ENCODE measurements at places on chromosomes 6 and 20.

DNA sequence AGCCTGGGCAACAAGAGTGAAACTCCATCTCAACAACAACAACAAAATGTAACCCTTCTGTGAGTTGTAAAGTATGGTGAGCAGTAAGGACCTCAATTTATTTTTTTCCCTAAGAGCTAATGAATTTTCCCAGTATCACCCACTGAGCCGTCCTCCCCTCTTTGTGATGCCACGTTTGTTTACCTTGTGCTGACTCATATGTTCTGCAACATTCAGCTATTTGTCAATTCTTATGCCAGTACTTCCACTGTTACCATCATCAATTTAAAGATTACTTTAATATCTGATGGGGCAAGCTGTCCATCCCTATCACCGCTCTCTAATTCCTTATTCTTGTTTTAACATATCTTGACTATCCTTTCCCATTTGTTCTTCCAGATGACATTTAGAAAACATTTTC is 37.5 kb downstream of the MAK start:
- no peak for DNase-seq

- DNase-seq = peak; percentile 85
Observed at GRCh38 chr20:38764567-38765318, 16.5 kb downstream of the ACTR5 start.

DNA sequence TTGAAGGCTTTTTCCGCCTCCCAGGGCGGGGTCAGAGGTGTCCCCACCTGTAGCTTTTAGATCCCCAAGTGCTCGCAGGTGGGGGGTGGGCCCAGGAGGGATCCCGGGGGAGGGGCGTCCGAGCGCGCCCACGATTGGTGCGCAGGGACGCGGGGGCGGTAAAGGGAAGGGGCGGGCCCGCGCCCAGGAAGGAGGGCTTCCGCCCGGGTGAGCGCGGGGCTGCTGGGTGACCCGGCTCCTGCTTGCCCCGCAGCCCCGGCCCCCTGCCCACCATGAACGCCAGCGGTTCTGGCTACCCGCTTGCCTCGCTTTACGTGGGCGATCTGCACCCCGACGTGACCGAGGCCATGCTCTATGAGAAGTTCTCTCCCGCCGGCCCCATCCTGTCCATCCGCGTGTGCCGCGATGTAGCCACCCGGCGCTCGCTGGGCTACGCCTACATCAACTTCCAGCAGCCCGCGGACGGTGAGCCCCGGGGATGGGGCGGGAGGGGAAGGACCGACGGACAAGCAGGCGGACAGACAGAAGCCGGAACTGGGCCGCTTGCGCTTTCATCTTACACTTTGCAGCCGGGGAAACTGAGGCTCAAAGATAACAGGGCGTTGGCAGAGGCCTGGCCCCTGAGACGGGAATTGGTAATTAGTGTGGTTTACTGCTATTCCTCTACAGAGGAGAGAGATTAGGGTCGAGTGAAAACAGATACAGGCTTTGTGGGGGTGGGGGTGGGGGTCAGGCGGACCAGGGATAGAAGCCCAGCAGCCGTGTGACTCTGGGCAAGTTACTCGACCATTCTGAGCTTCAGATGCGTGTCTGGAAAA is at the start of gene PABPC1L:
Gene PABPC1L, plus strand, starts transcription at position 189 of the 818 bp plus-strand sequence. Its CDS starts 84 bp downstream, at position 273.
- peak; percentile 34 for DNase-seq

DNA sequence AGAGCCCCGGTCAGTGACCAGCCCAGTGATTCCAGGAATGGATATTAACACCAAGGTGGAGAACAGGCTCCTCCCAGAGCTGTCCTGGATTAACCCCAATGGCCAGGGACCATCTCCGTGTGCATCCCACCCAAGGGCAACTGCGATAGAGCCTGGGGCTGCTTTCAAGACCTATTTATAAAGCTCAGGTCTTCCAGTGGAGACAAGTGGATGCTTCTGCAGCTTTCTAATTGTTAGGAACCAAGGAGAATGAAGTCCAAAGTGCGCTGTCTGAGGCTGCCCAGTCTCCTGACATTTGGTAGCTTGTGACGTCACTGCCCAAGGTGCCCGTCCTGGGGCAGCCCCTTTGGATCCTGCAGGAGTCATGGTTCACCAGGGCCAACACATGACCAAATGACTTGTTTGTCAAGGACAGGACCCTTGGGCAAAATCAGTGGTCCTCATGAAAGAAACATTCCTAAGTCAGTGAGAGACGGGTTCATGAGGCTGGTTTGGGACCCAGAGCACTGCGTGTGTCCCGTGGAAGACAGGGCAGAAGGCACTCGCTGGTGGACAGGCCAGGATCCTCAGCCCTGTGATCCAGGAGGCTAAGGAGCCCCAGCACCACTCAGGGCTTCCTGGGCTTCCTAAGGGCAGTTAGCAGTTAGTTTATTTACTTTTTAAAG is 174.9 kb downstream of the ANKRD60 start:
- DNase-seq = no peak

- DNase-seq = peak; percentile 42
Observed at GRCh38 chr20:5195655-5196054, 68.8 kb downstream of the CDS2 start.

DNA sequence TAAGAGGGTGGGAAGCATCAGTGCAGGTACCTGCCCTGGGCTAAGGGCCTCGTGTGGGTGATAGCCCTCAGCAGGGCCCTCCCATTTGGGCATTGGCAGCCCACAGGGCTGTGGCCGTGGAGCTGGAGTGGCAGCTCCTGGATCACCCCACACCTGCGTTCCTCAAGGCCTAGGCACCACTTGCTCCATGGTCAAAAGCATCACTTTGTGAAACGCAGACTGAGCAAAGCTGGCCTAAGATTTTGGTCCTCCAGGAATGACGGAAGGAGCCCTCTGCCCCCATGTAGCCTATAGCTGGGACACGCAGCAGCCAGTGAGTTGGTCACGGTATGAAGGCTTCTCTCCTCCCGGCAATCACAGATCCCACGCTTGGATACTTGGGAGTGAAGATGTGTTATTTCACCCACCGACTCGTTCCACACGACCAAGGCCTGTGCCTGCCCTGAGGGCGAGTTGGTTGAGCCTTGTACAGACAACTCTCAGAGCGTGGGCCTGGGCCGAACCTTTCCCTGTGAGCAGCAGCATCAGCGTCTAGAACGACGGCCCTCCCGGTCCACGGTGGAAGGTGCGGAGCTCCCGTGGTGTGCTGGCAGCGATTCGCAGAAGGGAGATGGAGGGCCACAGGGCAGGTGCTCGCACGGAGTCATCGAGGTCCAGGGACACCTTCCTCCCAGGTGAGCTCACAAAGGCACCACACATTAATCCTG is 39.7 kb downstream of the THBS2 start:
- no peak for DNase-seq

GRCh38 chr20:53942973-53943372 is 127.4 kb downstream of the BCAS1 start:
- no peak for DNase-seq

- DNase-seq = no peak
Observed at GRCh38 chr20:46831633-46832011, 63.0 kb upstream of the EYA2 start.

DNA sequence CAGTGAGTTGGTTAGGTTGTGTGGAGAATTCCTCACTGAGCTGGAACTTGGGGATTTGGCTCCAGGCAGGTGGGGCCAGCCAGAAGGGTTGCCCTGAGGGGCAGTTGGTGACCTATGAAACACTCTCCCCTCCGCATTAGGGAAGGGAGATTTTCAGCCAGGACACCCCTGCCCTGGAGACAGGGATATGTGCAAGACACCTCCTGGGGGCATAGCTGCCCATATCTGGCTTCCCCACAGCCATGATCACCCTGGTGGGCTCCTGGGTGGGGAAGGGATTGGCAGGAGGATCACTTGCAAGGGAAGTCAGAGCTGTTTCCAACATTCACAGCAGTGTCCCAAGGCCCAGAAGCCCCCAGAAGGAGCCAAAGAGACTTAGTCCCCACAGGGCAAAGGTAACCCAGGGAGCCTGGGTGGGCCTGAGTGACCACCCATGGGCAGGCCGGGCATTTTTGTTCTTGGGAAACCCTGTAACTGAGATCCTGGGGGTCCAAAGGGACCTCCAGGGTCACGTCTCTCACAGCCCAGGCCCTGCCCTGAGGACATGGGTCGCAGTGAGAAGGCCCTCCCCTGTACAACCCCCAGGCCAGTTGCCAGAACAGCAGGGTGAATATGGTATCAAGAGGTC is 145.8 kb downstream of the MRPL14 start:
- DNase-seq = no peak

DNA sequence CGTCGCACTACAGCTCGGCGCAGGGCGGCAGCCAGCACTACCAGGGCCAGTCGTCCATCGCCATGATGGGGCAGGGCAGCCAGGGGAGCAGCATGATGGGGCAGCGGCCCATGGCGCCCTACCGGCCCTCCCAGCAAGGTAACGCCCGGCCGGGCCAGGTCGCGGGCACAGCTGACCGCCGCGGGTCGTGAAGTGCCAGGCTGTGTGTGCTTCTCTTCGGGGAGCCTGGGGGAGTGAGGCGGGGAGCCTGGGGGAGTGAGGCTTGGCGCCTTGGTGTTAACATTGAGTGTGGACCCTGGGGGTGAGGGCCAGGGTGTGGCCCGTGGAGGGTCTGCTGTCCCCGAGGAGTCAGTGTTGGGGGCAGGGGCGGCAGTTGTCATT is 19.4 kb upstream of the MTG2 start:
- no peak for DNase-seq

- DNase-seq = no peak
Observed at GRCh38 chr6:38453861-38454260, 185.9 kb downstream of the BTBD9 start.

GRCh38 chr6:91580635-91581034 is 993.8 kb upstream of the MAP3K7 start:
- no peak for DNase-seq

- DNase-seq = no peak
Observed at GRCh38 chr20:45578231-45578630, 853 bp downstream of the WFDC8 start.

DNA sequence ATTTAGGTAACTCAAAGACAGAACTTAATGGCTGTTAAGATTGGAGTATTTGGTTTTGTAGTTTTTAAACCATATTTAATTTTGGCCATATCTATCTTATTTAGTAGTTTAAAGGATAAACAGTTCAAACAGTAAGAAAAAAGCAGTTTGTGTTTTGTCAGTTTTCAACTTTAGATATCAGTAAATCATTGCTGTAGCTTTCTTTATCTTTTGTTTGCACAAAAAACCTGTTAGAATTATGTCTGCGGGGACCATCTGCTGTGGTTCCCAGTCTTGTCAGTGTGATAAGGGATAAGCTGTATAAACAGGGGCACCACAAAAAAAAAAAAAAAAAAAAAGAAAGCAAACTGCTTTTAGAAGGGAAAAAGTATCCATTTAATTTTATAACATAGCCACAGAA is 40.9 kb downstream of the CDKAL1 start:
- no peak for DNase-seq

GRCh38 chr20:59320854-59321647 is 20.6 kb downstream of the EDN3 start:
- DNase-seq = no peak

DNA sequence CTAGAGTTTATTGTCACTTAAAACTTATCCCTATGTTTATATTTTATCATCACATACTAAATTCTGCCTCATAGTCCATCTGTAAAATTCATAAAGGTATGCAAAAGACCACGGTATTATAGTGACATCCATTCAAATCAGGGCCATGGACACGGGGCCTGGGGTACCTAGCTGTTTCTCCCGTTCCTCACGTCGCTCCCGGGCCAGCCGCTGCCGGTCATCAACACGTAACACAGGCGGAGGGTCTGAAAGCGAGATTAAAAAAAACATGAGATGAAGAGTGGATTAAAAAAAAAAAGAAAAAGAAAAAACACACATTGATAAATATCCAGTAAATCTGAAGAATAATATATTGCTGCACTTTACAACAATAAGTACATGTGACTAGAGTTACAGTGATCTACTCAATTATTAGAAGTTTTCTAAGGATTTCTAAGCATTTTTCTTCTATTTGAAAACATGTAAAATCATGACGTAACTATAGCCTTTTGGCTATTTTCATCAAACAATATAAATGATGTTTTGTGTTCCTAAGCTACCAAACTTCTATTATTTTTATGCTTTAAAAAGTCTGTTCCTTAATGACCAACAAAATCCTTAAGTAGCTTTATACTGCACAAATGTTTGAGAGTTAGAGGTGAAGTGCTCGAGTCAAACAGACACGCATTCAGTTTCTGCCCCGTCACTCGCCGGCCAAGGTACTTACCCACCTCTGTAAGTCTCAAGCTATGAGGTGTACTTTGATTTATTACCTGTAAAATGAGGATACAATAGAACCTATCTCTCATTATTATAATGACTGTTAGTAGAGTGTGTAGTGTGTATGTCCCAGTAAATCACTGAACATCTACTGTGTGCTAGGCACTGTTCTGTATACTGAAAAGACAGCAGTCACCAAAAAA is 122.1 kb upstream of the BCLAF1 start:
- DNase-seq = no peak

- no peak for DNase-seq
Observed at GRCh38 chr20:56373942-56374341, 15.2 kb downstream of the FAM210B start.

GRCh38 chr6:17391976-17392375 is 1.4 kb upstream of the CAP2 start:
- DNase-seq = no peak

GRCh38 chr20:24411003-24411833 is 58.2 kb upstream of the SYNDIG1 start:
- no peak for DNase-seq

DNA sequence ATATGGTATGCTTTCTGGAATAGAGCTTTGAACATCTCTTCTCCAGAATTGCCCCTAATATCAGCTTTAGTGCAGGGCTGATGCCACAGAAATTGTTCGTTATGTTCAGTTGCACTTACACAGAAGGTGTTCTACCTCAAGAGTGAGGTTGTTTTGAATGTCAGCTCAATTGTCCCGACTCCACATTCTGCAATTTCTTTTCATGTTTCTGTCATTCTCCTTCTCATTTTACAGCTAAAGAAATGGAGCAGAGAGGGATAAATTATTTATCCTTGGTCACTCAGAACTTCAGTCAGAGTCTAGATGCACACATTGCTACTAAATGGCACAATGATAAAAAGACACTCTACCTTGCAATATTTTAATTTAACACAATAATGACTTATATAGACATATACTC is 137.0 kb upstream of the CCN2 start:
- DNase-seq = no peak

GRCh38 chr20:38181207-38181801 is 16.2 kb upstream of the TGM2 start:
- DNase-seq = no peak

DNA sequence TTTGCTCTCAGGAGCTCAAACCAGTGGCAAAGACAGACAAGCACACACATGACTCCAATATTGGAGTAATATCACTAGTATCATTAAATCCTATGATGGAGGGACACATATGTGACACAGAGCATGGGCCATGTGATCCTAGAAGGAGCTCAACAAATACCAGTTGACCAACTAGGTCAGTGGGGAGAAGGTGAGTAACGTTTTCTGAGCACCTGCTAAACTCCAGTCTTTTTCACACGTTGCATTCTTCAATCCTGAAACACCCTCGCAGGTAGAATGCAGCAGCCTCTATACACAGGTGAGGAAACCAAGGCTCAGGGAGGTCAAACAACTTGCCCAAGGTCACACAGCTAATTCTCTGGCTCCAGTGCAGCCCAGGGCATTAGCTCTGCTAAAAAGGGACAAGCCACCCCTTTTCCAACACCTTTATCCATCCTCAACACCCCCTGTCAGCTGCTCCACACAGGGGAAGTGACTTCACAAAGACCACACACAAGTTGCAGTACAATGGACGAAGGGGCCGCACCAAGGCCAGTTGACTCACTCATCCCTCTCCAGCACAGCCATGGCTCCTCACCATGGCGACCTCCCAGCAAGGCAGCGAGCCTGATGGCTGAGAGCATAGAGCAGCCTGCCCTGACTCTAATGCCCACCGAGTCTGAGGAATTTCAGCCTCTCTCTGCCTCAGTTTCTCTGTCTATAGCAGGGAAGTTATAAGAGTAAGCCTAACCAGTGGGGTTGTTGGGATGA is 4.4 kb downstream of the CAPN11 start:
- no peak for DNase-seq

- DNase-seq = no peak
Observed at GRCh38 chr20:492159-492558, 29.8 kb upstream of the TBC1D20 start.
